CD4-positive, alpha-beta memory T cell (primary cell): ENCODE measurements at places on chromosomes 7 and 10. TPM values are rescaled to one million over a fixed set of nuclear protein-coding genes. Genes with fewer than 3 reads are reported as not detected.

Gene GIMAP6
- total RNA-seq, result 173 TPM

Gene MEPCE
- 58.8 TPM for total RNA-seq

Gene TAS2R5
- 4.9 TPM for total RNA-seq

Gene SMIM30
- total RNA-seq, result 21.6 TPM

Gene ACTL6B
- not detected for total RNA-seq

Gene RADIL
- not detected for total RNA-seq

Gene PCLO
- total RNA-seq, result not detected

Gene KIF5B
- 55.6 TPM for total RNA-seq

DNA sequence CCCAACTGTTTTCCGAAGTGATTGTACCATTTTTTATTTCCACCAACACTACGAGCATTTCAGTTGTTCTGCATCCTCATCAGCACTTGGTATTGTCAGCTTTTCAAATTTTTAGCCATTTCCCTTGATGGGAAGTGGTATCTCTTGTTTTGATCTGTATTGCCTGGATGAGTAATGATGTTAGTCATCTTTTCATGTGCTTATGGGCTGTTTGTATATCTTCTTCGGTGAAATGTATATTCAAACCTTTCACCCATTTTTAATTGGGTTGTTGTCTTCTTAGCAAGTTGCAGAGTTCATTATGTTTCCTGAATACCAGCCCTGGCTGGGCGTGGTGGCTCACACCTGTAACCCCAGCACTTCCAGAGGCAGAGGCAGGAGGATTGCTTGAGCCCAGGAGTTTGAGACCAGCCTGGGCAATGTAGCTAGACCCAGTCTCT is 22.1 kb downstream of the CLIP2 start:
- no peak for DNase-seq

DNA sequence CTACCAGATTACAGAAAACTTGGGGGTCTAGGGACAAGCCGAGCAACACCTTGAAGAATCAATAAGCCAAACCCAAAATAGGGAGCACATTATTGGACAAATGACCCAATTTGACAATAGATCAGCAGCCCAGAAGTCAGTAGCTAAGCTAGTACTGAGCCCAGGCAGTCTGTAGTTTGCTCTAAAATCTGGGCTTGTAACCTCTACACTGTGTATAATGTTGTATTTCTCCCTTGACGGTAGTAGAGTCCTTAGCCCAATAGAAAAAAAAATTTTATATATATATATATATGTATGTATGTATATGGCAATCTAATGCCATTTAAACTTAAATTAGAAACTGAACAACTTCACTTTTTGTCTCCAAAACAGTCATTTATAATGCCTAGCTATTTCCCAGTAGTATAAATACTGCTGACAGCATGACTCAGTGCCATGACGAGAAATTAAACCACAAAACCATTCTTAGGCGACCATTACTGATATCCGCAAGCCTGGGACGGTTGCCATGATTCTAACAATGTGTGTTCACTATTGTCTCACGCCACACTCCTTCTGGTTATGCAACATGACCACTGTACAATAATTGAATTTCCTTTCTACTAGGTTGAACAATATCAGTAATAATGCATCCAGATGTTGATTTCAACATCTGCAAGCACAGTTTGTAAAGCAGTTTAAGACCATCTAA is 110.5 kb downstream of the IPMK start:
- no peak for DNase-seq

- DNase-seq, result no peak
Observed at GRCh38 chr10:128792426-128793140, 666.4 kb upstream of the MKI67 start.

GRCh38 chr10:43076876-43077420 is at the start of gene RET:
Gene RET, plus strand, starts transcription at chr10:43077069. Its CDS starts 190 bp downstream, at chr10:43077259.
- DNase-seq, result no peak

DNA sequence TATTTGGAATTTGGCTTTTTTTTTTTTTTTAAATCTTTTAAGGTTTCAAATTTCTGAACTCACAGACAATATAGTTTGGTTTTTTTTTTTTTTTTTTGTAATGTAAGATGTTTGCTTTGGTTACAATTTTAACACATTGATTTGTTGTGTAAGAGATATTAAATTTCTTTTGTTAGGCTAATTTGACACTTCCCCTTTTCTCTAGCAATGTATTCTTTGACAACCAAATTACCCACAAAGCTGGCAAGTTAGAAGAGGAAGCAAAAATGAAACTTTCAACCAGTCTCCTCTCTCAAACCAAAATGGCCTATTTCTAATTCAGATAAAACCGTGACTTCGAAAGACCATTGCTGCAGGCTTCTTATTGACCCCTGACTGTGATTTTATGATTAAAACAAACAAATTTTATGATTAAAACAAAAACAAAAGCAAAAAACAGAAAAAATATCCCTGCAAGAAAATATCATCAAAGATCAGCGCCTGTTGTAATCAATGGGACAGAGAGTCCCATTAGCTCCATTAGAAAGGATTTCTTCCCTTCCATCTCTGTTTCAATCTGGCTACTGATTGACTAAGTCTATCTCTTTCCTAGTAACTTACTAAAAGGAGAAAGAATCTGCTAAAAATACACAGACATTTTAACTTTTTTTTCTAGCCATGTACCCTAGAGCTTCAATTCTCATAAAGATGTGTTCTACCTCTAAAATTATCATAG is 489.2 kb downstream of the MDFIC start:
- no peak for DNase-seq

- no peak for DNase-seq
Observed at GRCh38 chr10:80265740-80266512, 23.5 kb downstream of the MAT1A start.

DNA sequence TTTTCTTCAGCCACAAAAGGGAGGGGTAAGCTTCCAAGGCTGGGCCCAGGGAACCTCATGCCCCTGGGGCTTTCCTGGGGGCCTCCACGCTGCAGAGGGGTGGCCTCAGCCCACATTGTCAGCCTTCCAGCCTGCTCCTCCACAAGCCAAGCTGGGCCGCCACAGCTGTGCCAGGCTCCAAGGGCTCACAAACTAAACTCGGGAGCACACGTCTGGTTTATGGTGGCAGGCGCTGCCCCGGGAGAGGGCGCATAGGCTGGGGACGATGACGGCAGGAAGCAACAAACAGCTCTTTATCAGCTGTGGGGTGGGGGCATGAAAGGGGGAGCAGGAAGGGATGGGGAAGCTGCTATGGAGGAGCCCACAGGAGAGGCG is 6.3 kb upstream of the CDH23 start:
- no peak for DNase-seq

DNA sequence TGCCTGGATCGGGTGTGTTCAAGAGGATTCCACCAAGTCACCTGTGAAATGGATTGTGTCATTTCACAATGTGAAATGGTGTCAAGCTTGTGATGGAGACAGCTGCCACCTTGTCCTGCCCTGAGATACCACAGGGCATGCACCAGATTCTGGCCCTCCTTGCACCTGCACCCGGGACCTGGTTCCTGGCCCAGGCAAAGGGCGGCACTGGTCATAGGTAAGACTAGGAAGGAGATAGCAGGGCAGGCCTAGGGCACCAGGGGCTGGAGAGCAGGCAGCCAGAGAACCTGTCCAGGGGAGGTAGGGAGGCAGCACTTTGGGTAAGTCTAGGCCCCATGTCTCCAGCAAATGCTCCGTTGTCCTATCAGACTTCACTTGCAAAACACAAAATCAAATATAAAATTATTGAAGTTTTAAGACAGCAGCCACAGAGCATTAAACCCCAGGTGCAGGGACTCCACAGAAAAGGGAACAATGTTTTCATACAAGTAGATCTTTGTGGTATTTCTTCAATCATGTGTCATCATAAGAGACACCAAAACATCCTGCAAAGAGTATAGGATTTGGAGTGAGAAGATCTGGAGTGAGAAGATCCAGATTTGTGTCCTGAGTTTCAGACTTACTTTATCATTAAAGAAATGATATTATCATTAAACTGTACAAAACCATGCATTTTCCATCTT is 22.7 kb upstream of the ZNF800 start:
- no peak for DNase-seq

DNA sequence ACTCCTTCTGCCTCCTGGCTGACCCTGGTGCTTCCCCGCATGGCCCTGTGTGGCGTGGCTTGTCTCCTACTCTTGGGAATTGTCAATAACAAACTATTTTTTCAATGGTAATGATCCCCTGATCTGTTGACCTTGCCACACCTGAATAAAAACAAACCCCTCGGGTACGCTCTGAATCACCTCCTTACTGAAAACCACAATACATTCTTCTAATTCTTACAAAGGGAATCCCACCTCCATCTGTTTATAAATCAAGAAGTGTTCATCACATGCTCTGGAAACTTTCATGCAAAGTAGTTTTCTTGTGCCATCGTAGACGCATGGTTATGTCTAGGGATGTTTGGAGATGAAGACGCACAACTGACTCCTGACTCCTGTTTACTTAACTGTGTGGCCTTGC is 245.8 kb downstream of the FRMD4A start:
- DNase-seq, result no peak

DNA sequence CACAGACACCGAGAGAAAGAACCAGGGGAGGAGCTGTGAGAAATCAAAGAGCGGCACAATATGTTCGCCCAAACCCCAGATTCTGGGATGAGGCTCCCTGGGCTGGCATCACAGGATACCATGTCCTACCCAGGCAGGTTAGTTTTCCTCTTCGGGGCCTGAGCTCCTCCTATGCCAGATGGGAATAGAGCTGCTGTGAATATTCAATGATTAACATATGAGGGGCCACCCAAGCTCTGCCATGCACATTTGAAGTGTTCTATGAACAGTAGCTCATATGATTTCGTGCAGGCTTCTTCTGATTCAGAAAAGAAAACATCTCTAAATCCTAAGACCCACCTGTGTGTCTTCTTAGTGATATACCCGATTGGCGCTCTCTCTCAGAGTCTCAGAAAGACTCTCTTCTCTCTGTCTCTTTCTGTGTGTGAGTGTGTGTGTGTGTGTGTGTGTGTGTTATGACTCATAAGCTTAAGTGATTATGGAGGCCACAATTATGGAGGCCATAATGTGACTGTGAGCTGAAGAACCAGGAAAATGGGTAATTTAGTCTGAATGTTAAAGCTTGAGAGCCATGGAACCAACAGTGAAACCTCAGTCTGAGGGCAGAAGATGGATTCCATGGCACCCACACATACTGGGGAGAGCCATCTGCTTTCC is 220.5 kb downstream of the KLF6 start:
- no peak for DNase-seq

DNA sequence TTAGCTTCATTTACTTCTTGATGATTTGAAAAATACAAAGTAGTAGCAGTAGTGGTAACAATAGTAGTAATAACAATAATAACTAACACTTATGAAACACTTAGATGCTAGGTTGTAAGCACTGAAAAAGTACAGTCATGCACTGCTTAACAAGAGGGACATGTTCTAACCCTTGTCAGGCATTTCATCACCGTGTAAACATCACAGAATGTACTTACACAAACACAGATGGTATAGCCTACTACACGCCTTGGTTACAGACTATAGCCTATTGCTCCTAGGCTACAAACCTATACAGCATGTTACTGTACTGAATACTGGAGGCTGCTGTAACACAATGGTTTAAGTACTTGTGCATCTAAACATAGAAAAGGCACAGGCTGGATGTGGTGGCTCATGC is 60.6 kb downstream of the PUS7 start:
- no peak for DNase-seq

DNA sequence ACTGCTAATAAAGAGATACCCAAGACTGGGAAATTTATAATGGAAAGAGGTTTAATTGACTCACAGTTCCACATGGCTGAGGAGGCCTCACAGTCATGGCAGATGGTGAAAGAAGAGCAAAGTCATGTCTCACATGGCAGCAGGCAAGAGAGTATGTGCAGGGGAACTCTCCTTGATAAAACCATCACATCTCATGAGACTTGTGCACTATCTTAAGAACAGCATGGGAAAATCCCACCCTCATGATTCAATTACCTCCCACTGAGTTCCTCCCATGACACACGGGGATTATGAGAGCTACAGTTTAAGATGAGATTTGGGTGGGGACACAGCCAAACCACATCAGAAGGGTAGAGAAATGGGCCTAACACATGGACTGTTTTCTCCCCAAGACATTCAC is 156.3 kb downstream of the CCDC71L start:
- DNase-seq, result no peak

DNA sequence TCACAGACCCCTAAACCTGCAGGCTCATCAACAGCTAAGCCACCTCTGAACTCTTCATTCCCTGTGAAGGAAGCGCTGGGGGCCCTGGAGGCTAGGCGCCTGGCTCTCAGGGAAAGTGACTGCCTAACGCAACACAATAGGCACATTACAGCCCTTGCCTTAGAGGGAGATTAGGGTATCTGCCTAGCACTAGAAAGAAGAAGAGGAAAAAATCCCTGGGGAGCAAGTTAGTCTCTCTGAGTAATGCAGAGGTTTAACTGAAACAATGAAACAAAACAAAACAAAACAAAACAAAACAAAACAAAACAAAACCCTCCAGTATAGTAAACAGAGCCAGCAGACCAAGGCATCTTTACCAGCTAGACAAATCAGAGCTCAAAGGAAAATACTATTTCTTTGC is 2.6 kb downstream of the ZNF777 start:
- no peak for DNase-seq

DNA sequence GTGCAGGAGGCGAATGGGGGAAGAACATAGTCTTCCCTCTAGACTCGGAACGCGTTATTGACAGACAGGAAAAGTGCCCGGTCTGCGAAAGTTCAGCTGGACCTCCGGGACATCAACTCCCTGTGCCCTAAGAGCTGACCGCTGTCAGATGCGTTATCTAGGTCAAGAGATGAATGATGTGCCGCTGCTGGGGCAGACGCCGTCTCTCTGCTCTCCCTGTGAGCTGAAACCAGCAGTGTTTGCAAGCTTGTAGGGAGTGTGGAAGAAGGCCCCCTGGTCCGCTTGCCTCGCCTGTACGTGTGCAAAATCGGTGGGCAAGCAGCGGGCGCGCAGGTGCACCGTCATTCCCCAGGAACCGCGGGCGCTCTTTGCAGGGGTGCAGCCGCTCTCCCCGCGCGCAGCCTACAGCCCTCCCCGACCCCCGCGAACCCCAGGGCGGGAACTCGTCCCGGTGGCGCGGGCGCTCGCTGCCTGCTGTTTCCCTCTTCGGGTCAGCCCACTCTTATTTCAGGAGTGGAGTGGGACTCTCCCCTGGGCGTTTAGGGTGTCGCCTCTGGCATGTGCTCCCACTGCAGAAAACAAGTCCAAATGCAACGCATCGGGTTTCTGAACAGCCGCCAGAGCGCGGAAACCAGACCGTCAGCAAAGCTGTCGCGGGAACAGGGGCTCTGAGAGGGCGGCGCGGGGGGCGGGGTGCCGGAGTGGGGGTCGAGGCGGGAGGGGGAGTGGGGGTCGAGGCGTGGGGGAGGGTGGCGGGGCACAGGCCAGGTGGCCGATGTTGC is 1.8 kb upstream of the PFKFB3 start:
- DNase-seq, result peak; percentile 42

- DNase-seq, result no peak
Observed at GRCh38 chr10:94066411-94066810, 72.7 kb downstream of the PLCE1 start.
